ENCODE measurements at places on chromosomes 11 and 22. TPM values are rescaled to one million over a fixed set of nuclear protein-coding genes. Genes with fewer than 3 reads are reported as not detected.

Gene C22orf42
- polyA plus RNA-seq = not detected

Gene MUC5AC
- polyA plus RNA-seq = not detected

Gene RFPL3
- not detected for polyA plus RNA-seq

Gene CCDC157
- 6.0 TPM for polyA plus RNA-seq

Gene ZNF280B
- 0.26 TPM for polyA plus RNA-seq

Gene GGT5
- polyA plus RNA-seq = 63.2 TPM

Gene RHOD
- polyA plus RNA-seq = 50.2 TPM

Gene DEFB131B
- polyA plus RNA-seq = not detected

GRCh38 chr11:75100314-75100713 is 3.6 kb upstream of the OR2AT4 start:
- no peaks in the 10 kb centered on the region for H3K4me1 ChIP-seq
- H3K27me3 ChIP-seq = no peaks in the 10 kb centered on the region
- no peak overlapping the region for H3K27ac ChIP-seq
- DNase-seq = no peak

- no peaks in the 10 kb centered on the region for H3K36me3 ChIP-seq
- DNase-seq = no peak
- peaks cover 34% of the 10 kb centered on the region for H3K4me1 ChIP-seq
- H3K27me3 ChIP-seq = no peaks in the 10 kb centered on the region
- H3K27ac ChIP-seq = peak overlapping the region; percentile 93
These were observed 2.3 kb downstream of the MYEOV start for GRCh38 chr11:69295995-69296889.

DNA sequence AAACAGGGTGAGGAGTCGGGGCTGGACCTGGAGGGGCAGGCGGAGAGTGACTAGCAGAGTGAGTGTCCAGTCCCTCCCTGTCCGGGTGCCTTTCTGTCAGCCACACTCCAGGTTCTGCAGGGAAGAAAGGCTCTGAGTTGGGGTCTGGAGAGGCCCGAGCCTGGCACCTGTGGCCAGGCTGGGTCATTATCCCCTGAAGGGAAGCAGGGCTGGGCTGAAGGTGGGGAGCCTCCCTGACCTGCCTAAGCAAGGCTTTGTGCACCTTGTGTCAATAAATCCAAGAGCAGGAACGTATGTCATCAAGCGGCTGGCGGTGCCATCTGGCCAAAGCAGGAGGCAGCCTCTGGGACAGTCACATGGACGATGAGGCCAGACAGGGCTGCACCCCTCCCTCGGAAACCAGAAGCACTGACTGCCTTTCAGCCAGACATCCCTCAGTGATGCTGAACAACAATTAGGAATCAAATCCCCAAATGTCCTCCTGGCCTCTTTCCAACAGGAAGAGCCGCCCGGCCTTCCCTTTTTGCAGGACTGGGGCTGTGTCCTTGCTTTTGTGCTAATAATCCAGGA is 73.9 kb upstream of the FGF3 start:
- no peaks in the 10 kb centered on the region for H3K27me3 ChIP-seq
- DNase-seq = no peak
- no peak overlapping the region for H3K27ac ChIP-seq
- H3K4me3 ChIP-seq = no peak overlapping the region

DNA sequence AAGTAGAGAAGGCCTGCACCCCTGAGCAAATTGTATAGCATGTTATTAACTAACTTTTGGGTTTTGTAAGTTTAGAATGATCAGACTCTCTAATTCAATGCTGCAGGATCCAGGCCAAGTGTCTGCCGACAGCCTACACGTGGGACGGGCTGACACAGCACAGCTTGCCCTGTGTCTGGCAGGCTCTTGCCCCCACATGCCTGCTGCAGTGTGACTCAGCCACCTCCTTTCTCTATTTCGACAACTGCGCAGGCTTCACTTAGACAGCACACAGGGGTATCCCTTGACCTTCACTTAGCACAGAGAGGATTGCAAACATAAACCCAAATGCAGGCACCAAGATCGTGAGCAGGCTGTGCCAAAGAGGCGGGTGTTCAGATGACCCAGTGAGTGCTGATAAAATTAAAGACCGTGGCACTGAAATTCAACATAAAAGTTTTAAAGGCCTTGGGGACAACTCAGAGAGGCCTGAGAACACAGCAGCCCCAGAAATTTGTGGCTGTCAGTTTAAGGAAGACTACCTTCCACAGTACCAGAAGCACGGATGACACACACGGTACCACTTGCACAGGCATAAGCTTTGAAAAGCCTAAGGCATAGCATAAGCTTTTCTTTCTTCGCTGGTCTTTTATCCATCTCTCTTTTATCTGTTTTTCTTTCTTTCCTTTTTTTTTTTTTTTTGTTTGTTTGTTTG is 37.8 kb downstream of the SCN3B start:
- DNase-seq = peak; percentile 84
- peaks cover 29% of the 10 kb centered on the region for H3K36me3 ChIP-seq
- H3K4me1 ChIP-seq = no peaks in the 10 kb centered on the region
- no peaks in the 10 kb centered on the region for H3K27me3 ChIP-seq

- H3K27ac ChIP-seq = peak overlapping the region; percentile 42
- H3K4me1 ChIP-seq = peaks cover 11% of the 10 kb centered on the region
- no peak overlapping the region for H3K4me3 ChIP-seq
- H3K27me3 ChIP-seq = no peaks in the 10 kb centered on the region
- no peaks in the 10 kb centered on the region for H3K36me3 ChIP-seq
These were observed 109.2 kb downstream of the CSNK2A3 start for GRCh38 chr11:11243590-11244469.

DNA sequence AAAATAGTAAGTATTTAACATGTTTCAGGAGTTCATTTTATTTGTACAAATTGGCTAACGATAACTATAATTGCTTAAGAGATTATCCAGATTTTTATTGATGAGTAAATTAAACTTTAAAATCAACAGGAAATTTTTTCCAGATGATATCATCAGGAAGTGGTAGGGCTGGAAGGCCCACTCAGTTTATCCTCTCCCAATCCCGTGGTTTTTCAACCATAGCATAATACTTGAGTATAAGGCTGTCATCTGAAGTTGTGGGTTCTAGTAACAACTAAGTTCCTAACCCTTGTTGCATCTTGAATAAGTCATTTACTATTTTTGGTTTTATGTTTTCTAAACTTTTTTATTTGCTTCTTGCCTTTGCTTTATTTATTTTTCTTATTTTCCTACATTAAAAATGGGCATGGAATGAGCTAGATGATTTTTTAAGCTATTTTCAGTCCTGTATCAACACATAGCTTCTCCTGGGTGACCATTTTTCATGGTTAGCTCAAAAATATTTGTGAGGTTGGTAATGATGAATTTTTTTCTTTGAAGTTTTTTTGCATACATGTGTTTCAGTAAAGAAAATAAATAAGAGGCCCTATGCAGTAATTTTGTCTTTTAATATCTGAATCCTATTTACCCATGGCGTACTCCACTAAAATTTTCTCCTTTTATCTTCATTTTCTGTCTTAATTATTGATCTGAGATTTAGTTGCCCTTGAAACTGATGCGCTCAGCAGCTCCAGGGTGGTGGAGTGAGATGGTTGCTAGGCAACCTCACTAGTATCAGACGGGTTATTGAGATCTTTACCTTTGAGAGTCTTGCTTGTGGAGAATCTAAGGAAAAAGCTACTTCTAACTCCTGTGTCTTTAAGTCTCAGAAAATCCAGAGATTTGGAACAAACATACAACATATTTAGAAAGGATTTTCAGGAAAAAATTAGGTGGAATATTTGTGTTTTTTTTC is 452.0 kb upstream of the CCDC179 start:
- no peaks in the 10 kb centered on the region for H3K4me1 ChIP-seq
- H3K27me3 ChIP-seq = no peaks in the 10 kb centered on the region
- no peak for DNase-seq
- no peak overlapping the region for H3K4me3 ChIP-seq

DNA sequence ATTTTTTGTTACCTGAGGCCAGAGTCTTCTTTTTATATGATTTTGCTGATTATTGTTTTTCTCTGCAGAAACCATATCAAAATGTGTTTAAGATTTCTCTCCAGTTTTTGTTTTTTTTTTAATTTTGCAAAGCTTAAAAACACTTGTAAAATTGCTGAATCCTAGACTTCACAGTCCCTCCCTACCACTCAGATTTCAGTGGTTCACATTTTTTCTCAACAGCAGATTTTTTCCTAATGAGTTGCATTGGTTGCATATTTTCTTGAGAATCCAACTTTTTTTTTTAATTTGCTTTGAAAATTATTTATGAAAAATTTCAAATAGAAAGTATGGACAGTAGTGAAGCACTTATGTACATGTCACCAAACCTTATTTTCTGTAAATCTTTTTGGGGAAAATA is 5.8 kb downstream of the ARL14EP start:
- no peak overlapping the region for H3K27ac ChIP-seq
- H3K36me3 ChIP-seq = peaks cover under 1% of the 10 kb centered on the region
- DNase-seq = no peak
- peaks cover 2% of the 10 kb centered on the region for H3K4me1 ChIP-seq
- H3K4me3 ChIP-seq = no peak overlapping the region

GRCh38 chr22:38844315-38845003 is 631 bp upstream of the NPTXR start:
- DNase-seq = no peak
- H3K36me3 ChIP-seq = no peaks in the 10 kb centered on the region
- no peak overlapping the region for H3K4me3 ChIP-seq
- no peaks in the 10 kb centered on the region for H3K27me3 ChIP-seq
- no peaks in the 10 kb centered on the region for H3K4me1 ChIP-seq

DNA sequence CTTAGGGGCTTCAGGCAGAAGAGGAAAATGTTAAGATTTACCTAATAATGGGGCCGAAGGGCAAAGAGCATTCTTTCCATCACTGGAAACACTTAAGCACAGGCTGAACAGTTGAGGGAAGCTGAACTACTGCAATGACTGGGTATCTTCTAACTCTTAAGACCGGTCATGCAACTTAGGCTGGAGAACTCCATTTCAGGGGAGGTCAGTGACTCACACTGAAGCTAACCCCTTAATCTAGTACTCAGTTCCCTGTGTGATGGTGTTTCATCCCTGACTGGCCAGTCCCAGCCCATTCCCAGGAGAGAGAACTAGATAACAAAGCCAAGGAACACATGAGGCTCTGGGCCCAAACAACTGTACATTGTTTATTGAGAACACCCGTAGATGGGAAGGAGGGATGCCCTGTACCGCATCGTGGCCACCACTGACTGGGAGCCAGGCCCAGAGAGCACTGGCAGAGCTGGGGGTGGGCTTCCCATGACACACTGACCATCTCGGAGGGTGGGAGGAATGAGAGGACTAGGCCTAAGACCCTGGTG is 10.5 kb downstream of the RPL27A start:
- H3K27ac ChIP-seq = no peak overlapping the region
- no peaks in the 10 kb centered on the region for H3K4me1 ChIP-seq
- no peaks in the 10 kb centered on the region for H3K27me3 ChIP-seq
- H3K36me3 ChIP-seq = peaks cover 14% of the 10 kb centered on the region

DNA sequence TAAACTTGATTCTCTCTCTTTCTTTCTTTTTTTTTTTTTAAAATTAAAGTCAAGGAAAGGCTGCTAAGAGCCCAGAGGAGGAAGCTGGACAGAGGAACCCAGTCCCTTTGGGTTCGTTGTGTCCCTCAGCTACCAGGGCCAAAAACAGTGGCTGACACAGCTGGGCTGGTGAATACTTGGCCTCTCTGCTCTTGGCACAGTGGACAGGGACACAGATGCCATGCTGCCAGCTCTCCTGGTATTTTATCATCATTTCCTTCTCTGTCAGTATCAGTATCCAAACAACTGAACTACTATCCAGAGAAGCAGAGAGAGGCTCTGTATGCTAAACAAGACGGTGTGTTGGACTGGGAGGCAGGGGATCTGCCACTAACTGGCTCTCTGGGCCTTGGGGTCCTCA is 123.7 kb upstream of the CCDC90B start:
- no peaks in the 10 kb centered on the region for H3K27me3 ChIP-seq
- no peaks in the 10 kb centered on the region for H3K4me1 ChIP-seq
- H3K27ac ChIP-seq = no peak overlapping the region
- H3K36me3 ChIP-seq = no peaks in the 10 kb centered on the region

DNA sequence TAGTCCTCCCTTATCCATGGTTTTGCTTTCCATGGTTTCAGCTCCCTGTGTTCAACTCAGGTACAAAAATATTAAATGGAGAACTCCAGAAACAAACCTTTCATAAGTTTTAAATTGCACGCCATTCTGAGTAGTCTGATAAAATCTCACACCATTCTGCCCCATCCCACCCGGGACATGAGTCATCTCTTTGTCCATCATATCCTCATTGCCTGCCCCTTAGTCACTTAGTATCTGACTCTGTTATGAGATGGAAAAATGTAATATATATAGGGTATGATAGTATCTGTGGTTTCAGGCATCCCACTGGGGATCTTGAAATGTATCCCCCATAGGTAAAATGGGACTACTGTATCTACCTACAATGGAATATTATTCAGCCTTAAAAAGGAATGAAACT is 35.5 kb upstream of the FGF3 start:
- no peak overlapping the region for H3K4me3 ChIP-seq
- H3K27ac ChIP-seq = no peak overlapping the region
- H3K4me1 ChIP-seq = no peaks in the 10 kb centered on the region
- no peak for DNase-seq

DNA sequence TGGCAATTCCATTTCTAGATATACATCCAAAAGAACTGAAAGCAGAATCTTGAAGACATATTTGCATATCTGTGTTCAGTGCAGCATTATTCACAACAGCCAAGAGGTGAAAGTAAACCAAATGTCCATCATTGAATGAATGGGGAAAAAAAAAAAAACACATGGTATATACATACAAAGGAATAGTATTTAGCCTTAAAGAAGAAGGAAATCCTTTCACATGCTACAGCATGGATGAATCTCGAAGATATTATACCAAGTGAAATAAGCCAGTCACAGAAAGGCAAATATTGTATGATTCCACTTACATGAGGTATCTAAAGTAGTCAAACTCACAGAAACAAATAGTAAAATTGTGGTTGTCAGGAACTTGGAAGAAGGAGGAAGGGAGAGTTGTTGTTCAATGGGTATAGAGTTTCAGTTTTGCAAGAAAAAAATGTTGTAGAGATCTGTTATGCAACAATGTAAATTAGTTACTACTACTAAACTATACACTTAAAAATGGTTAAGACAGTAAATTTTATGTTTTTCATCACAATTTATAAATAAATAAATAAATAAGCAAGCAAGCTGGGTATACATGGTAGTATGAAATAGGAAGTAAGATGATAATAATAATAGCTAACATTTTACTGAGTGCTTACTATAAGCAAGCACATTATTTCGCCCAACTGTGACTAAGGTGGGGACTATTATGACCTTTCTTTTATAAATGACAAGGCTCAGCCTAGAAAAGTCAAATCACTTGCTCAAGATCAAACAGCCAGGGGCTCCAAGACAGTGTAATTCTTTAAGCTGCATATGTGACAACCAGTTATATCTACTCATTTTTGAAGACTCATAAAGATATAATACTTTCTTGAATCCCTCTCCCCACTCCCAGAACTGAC is 50.0 kb downstream of the FAM168A start:
- no peaks in the 10 kb centered on the region for H3K4me1 ChIP-seq
- H3K27me3 ChIP-seq = no peaks in the 10 kb centered on the region
- no peak for DNase-seq
- no peak overlapping the region for H3K4me3 ChIP-seq
- no peak overlapping the region for H3K27ac ChIP-seq

GRCh38 chr11:80255021-80255420 is 814.2 kb upstream of the TENM4 start:
- no peak for DNase-seq
- H3K27ac ChIP-seq = no peak overlapping the region
- H3K4me1 ChIP-seq = no peaks in the 10 kb centered on the region
- H3K27me3 ChIP-seq = no peaks in the 10 kb centered on the region
